Naive thymus-derived CD8-positive, alpha-beta T cell (primary cell): ENCODE measurements at places on chromosomes 11 and 22.

DNA sequence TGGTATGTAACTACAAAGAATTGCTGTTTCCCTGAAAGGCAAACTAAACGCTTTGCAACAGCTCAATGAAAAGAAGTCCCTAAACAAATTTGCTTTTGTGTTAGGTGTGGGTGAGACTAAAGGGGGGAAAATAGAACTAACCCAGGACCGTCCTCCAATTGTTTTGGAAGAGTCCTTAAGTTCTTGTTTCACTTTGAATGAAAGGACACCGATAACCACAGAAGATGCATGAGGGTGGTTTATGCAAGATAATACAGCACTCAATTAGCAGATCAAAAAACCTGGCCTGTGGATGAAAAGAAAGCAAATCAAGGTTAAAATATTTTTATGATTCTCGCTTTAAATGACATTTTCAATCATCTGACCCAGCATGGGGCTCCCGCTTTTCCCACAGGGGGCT is 304.5 kb upstream of the SYN3 start:
- DNase-seq, result no peak

- DNase-seq, result no peak
Observed at GRCh38 chr11:1373536-1374214, 16.1 kb upstream of the BRSK2 start.

DNA sequence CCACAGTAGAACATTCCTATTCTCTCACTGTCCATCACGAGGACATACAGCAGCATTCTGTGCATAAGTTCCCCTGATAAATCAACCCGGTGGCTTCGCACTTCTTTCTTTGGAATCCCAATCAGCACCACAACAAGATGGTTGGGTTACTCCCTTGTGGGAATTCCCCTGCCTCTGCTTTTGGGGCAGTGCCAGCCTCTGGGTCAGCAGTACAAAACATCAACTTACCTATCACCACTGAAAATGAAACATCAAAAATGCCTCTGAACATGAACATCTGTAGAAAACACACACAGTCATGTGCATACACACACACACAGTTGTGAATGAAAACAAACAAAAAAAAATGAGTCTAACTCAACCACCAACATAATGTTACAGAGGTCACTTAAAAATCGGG is 79.3 kb downstream of the KCNA4 start:
- no peak for DNase-seq

DNA sequence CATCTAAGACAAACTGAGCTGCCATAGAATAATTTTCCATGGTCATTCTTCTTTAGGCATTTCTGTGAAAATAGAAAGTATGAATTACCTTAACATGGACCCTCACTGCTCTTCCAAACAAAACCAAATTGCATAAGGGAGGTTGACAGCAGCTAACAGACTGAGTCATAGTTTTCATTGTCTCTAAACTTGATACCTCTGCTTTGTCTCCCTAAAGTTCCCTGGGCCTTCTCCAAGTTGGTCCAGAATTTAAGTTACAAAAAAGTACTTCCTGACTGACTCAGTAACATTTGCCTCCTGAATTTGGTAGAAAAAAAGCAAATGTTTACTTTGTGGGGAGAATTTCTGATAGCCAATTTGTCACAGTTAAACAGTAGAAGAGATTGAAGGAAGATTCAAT is 3.0 kb downstream of the OR8D1 start:
- no peak for DNase-seq

GRCh38 chr11:119700536-119701346 is 28.3 kb downstream of the NECTIN1 start:
- DNase-seq, result no peak
